Non-pigmented ciliary epithelial cell (primary cell): ENCODE measurements at places on chromosomes 6 and 20.

GRCh38 chr20:33261465-33261864 is 21.5 kb upstream of the BPIFB1 start:
- no peak for DNase-seq

DNA sequence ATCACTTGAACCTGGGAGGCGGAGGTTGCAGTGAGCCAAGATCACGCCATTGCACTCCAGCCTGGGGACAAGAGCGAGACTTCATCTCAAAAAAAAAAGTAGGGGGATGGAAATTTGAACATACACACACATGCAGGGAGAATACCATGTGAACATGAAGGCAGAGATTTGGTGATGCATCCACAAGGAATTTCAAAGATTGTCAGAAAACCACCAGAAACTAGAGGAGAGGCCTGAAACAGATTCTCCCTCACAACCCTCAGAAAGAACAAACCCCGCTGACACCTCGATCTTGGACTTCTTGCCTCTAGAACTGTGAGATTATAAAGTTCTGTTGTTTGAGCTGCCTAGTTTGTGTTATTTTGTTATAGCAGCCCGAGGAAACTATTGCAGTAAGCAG is 125.5 kb downstream of the GPX5 start:
- DNase-seq, result no peak

- DNase-seq, result no peak
Observed at GRCh38 chr20:63475209-63475608, 2.8 kb upstream of the KCNQ2 start.

- DNase-seq, result no peak
Observed at GRCh38 chr6:53112871-53113270, 35.8 kb downstream of the GCM1 start.

GRCh38 chr6:128069188-128069587 is 168.3 kb upstream of the THEMIS start:
- no peak for DNase-seq

GRCh38 chr6:37990762-37991525 is 171.4 kb downstream of the ZFAND3 start:
- peak; percentile 68 for DNase-seq

GRCh38 chr20:40502576-40502975 is 186.5 kb downstream of the MAFB start:
- no peak for DNase-seq

GRCh38 chr6:41759905-41760579 is 12.8 kb upstream of the PGC start:
- DNase-seq, result no peak

DNA sequence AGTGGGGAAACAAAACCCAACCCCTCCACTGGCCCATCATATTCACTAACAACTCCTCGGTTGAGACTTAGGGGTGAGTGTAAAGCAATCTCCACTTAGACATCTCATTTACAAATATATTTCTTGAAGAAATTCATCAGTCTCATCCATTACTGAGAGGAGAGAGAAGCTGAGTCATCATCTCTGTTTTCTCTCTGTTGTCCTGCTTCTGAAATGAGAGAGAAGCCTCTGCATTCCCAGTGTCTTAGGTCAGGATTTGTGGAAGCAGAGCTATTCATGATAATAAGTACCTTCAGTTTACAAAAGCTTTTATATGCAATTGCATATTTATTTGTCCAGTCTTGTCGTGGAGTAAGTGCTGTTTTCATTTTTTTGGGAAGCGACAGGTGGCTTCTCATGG is 879 bp downstream of the MEP1A start:
- no peak for DNase-seq

DNA sequence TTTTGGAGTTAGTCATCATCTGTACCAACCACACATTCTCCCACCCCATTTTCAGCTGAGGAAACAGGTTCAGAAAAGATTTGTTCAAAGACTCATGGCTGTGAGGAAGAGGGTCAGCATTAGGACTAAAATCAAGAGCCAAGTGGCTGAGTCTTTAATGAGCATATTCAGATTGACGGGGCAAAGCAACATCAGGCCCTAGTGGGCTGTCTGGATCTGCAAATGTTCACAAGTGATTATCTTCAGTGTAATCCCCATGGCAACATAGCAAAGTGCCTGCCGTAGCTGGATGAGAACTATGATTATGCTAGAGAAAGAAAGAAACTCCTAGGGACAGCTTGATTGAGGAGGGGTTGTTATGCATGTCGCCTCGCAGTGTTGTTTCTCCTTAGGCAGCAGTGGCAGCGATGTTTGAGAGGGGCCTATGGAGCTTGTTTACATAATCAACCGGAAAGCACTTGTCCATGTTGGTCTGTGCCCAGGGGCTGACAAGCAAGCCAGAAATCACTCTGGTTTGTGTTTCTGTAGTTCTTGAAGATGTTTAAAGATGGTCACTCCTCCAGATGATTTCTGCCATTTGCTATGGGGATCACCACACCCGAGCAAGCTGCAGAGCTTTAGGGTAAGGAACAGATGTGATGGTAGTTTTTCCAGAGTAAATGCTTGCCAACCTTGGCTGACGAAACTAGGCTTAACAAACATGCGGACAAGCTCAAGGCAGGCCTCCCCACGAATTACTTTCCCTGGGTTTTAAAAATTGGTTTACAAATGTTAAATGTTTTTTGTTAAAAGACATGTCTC is 124.3 kb upstream of the MLIP start:
- DNase-seq, result no peak

- DNase-seq, result no peak
Observed at GRCh38 chr6:95292011-95292410, 285.3 kb upstream of the MANEA start.

DNA sequence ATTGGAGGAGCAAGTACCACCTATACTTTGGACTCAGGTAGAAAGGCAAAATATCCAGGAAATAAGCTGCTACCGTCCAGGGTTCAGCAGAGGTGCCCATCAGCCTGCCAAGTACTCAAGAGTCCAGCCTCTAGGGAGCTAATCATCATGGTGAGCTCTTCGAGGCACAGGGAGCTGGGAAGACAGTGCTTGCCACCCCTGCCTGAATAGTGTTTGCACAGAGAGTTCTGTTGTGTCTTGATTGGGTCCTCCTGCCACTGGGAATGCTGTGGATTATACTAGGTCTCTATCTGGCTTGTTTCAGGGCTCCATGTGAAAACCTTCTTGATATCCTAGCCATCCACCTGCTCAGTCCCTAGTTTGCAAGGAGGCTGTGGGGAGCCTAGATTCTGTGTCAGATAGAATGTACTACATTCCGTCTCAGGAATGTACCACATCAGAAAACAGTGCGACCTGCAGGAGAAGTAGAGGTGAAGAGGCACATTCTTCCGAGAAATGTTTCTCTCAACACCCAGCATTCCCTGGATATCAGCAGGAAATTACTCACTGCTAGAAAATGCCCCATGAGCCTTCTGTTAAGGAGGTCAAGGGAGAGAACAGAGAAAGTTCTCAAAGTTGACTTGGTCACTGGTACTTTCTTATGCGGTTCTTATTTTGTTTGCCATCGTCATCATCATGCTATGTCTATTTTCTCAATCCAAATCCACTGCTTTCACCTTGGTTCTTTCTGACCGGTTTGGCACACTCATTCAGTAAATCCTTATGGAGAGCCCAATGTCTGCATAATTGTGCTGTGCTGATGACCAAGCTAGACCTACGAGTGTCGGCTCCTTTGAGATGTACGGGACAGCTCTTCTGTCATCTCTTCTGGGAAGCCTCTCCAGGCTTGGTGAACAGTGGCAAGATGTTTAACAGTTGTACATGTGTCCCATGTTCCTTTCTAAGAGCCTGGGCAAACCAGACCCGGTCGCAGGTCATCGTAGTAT is 30.7 kb downstream of the PTPN1 start:
- peak; percentile 97 for DNase-seq
